ENCODE measurements at places on chromosomes 11 and 22. TPM values are rescaled to one million over a fixed set of nuclear protein-coding genes. Genes with fewer than 3 reads are reported as not detected.

The MMP13 gene
- not detected for total RNA-seq

The GTSE1 gene
- 4.0 TPM for total RNA-seq

The PKDREJ gene
- total RNA-seq: 0.20 TPM

The LGALS12 gene
- 0.38 TPM for total RNA-seq

The DUSP8 gene
- total RNA-seq: 47.3 TPM

The TEX54 gene
- total RNA-seq: not detected

The HIPK3 gene
- total RNA-seq: 87.7 TPM

The TMEM191B gene
- total RNA-seq: 6.5 TPM

The DEUP1 gene
- total RNA-seq: not detected

The NLRP10 gene
- total RNA-seq: not detected

The NOL12 gene
- total RNA-seq: 39.0 TPM

The RHOG gene
- total RNA-seq: 145 TPM

The P2RX6 gene
- 0.18 TPM for total RNA-seq

The SHISAL1 gene
- total RNA-seq: not detected

The SLC22A25 gene
- not detected for total RNA-seq

The CHADL gene
- 0.35 TPM for total RNA-seq

The CHRNA10 gene
- 0.36 TPM for total RNA-seq

The APOBEC3G gene
- 168 TPM for total RNA-seq

The EIF4ENIF1 gene
- total RNA-seq: 41.2 TPM

The TBX1 gene
- 3.2 TPM for total RNA-seq

The SCGB1A1 gene
- not detected for total RNA-seq

The PHETA2 gene
- 1.2 TPM for total RNA-seq

The UBASH3B gene
- total RNA-seq: 28.7 TPM

The PYGM gene
- 4.1 TPM for total RNA-seq

The PLXNB2 gene
- total RNA-seq: 18.9 TPM

The FOLR2 gene
- total RNA-seq: not detected

The SAA4 gene
- total RNA-seq: not detected

The SOX10 gene
- total RNA-seq: not detected

The IL17REL gene
- not detected for total RNA-seq

The SF3A1 gene
- 340 TPM for total RNA-seq

The KDM4D gene
- 0.14 TPM for total RNA-seq

The DKK3 gene
- total RNA-seq: 0.16 TPM

The RFPL2 gene
- 0.34 TPM for total RNA-seq

The HBB gene
- total RNA-seq: 2.6 TPM
